ENCODE measurements at places on chromosomes 12 and 14.
A peak's percentile ranks its signal among the peaks of the same experiment; 100 is the strongest.

GRCh38 chr14:22379727-22380126 lies 209.3 kb downstream of the DAD1 start:
- no peak for DNase-seq

DNA sequence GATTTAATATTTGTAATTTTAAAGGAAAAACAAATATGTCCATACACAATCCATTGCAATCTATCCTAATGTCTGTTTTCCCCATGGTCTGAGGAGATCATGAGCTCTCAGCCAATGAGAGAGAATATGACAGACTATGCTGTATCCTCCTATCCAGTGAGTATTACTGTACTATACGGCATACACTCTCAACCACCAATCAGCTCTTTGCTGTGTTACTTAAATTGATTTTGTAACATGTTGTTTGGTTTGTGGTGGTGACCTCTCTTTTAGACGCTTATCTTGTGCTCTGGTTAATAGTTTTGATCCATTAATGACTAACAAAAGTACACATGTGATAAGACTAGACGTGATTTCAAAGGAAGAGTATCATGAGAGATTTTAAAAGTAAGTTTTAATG lies 231.5 kb upstream of the FOXN3 start:
- DNase-seq = no peak

GRCh38 chr12:110367181-110367864 lies 36.2 kb downstream of the ANAPC7 start:
- no peak for DNase-seq

DNA sequence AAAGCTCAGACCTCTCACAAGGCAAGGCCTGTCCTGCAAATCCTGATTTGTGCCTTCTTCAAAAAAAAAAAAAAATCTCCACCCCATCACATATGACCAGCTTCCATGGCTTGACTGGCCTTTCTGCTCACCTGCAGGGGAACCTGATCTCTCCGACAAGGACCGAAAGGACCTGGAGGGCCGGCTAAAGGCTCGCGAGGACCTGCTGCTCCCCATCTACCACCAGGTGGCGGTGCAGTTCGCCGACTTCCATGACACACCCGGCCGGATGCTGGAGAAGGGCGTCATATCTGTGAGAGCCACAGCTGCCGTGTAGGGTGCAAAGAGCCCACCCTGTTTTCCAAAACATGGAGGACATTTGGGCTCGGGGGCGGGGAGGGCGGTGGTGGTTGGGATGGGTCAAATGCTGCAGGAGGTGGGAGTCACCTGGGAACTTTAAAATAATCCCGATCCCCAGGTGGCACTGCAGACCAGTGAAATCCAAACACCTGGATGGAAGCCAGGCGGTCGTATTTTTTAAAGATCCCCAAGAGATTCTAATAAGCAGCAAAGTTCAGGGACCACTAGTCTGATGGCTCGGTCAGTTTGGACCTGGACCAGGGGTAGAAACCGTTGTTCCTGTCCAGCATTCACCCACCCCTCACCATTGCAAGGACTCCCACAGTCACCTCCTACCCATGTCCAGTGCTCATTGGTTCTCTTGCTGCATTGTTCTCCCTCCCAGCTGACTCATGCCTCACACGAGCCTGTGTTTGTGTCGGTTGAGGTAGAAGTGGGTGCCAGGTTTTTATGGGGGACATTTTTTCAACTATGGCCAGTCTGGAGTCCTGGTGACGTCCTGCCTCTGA lies 44.8 kb downstream of the FOXN4 start:
- DNase-seq = peak; percentile 20

DNA sequence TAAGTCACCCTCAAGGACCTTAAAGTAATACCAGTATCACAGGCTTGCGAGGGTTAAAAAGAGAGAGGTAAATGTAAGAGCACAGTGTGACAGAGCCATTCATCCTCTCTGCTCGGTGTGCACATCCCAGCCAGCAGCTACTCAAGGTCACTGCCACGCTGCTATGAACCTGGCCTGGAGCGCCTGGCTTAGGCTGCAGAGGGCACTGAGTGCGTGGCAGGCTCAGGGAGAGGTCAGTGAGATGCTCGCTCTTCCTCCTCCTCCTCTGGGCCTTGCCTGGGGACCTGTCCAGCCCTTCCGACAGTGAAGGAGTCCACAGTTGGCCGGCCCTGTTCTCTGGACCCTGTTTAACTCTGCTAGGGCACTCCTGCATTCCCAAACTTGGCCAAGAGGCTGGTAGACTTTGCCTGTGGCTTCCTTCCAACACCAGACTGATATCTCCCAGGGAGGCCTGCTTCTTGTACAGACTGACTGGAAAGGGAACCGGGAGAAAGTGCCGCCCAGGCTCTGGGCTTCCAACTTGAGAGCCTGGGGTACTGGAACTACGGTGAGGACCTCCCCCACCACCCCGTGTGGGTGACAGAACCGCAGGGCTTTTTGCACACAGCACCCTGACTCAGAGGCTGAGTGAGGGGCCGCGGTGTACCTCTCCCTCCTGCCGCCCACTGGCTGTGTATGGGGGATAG lies 62.6 kb upstream of the CORO1C start:
- no peak for DNase-seq

DNA sequence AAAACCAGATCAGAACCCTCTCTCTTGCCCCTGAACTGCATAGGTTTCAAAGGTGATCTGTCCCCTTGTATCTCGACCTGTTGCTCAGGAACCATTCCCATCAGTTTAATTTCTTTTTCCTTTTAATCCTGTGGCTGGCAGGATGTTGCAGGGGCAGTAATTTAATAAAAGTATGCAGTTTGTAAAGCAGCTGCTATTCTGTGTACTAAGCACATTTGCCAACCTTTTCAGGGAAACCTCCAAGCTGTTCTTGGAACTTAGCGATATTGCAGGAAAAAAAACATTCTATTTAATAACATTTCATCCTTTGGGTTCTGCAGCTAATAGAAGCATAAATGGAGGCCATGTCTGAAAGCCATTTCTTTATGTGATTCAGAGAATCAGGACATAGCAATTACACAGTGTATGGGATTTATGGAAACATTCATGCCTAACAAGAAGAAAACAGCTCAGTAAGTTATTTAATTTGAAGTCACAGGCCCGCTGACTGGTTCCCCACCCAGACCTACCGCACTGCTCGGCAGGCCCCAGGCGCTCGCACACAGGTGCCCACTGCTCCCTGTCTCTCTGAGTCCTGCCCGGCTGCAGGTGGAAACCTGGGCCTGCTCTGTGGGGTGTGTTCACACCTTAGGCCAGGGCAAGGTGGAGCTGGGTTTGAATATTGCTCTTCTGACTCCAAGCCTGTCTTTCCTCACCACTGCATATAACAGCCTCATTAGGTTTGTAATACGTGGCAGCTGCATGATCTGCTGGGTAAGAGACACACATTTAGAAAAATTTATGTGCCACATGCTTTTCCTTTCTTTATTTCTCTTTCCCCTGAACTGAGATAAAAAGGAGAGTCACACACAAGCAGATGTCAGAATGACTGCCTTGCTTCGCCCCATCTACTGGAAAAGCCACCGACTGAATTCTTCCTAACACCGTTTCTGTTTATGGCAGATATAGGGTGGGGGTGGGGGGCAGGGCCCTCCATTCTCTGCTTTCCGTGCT lies 119.7 kb downstream of the SLC25A47 start:
- no peak for DNase-seq

DNA sequence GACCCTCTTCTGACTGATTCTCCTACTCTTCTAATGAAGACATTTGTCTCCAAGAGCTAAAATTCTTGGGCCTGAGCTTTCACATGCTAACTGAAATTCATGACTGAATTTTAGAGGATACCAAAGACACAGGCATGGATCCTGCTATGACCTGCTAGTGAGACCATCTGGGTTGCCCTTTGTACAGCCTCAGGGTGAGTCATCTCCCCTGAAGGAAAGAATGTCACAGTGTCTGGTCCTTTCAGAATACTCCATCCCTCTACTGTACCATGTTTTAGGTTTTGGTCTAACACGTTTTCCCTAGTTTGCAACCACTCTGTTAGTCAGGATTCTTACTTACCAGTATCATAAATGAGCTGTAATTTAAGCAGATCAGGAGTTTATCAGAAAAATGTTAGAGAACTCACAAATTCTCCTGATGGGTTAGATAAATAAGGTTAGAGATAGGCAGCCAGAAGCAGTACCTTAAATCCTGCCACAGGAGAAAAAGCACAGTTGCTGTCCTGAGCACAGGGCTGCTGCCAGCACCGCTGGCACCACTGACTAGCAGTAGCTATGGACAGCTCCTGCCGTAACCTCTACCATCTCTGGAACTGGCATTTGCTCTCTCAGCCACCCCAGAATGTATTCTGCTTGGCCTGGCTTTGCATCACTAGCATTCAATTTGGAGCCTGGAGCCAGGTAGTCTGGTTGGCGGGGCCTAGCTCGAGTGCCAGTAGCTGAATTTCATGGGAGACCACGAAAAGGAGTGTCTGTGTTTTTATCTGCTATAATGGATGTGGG lies 127.6 kb downstream of the ANO6 start:
- no peak for DNase-seq

- DNase-seq = peak; percentile 38
Measured at GRCh38 chr12:102478405-102479098, 1.8 kb downstream of the IGF1 start.

GRCh38 chr14:59520224-59520623 lies 35.9 kb downstream of the JKAMP start:
- no peak for DNase-seq

GRCh38 chr14:66076176-66076575 lies 410.0 kb upstream of the CCDC196 start:
- DNase-seq = no peak

- no peak for DNase-seq
Measured at GRCh38 chr12:104243551-104243950, 28.0 kb downstream of the TXNRD1 start.

DNA sequence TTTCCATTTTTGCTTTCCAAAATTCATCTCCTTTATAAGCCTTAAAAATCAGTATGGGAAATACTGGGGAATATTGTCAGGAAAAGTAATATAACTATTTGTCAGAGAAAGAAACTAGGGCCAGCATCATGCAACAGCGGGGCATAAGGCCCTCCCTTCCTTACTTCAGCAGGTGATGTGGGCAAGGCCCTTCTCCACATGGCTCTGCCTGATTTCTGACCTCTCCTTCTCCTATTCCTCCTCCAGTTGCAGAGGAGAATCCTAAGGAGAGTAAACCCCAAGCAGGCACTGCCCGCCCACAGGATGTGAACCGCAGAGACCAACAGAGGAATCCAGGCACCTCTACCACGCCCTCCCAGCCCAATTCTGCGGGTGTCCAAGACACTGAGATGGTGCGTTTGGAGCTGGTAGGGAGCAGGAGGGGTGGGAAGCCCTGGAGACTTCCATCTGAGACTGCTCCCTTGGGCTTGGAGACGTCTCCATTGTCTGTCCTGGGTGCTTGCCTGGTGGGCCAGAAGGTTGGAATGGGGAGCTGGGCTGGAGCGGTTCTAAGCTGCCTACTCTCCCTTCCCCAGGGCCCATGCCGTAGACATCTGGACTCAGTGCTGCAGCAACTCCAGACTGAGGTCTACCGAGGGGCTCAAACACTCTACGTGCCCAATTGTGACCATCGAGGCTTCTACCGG lies 2.7 kb upstream of the SOAT2 start:
- no peak for DNase-seq

DNA sequence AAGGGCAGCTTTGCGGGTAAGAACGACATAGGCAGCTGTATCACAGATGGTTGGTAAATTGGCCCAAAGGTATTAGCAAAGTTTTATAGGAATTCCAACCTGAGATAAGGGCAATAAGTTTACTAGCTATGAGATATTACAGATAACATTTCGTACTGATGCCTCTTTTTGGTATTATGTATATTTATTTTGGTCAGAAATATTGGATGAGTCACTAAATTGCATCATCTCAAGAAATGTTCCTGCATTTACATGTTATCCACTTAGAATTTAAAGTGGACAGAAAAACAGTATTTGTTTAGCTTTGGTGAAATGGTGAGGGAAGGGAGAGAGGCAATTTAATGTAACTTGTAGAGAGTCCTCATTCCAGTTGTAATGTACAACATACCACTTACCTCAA lies 65.1 kb upstream of the PZP start:
- no peak for DNase-seq

- no peak for DNase-seq
Measured at GRCh38 chr14:85572845-85573244, 42.9 kb downstream of the FLRT2 start.

GRCh38 chr14:32764131-32764530 lies 174.5 kb upstream of the NPAS3 start:
- no peak for DNase-seq

DNA sequence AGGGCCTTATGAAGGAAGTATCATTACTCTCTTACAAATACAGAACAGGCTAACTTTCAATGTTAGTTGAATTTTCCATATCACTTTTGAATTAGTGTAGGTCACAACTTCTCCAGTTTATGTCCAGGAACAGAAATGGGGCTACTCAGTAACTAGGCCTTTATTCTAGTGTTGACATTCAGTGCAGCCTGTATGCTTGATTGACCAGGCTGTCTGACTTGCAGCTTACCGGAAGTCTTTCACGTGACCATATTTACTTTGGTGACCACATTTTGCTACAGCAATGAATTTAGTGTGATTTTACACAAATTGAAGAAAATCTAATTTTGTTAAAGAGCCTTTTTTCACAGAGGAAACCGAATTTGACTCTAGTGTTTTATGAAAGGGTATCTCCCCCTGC lies 12.4 kb downstream of the MTERF2 start:
- DNase-seq = no peak

DNA sequence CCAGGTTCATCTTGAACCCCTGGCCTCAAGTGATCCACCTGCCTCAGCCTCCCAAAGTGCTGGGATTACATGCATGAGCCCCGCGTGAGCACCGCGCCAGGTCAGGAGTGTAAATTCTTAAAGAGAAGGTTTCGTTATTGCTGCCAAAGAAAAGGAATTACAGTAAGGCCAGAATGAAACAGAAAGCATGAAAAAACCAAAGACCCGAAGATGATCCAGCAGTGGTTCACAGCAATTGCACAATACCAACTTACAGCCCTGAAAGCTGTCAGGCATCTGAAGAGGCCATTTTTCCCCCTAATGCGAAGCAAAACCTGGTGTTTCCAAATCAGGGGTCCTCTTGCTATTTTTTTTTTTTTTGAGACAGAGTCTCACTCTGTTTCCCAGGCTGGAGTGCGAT lies 10.3 kb downstream of the RBM23 start:
- DNase-seq = no peak

- peak; percentile 78 for DNase-seq
Measured at GRCh38 chr12:46266869-46267574, 1.8 kb downstream of the SLC38A1 start.

DNA sequence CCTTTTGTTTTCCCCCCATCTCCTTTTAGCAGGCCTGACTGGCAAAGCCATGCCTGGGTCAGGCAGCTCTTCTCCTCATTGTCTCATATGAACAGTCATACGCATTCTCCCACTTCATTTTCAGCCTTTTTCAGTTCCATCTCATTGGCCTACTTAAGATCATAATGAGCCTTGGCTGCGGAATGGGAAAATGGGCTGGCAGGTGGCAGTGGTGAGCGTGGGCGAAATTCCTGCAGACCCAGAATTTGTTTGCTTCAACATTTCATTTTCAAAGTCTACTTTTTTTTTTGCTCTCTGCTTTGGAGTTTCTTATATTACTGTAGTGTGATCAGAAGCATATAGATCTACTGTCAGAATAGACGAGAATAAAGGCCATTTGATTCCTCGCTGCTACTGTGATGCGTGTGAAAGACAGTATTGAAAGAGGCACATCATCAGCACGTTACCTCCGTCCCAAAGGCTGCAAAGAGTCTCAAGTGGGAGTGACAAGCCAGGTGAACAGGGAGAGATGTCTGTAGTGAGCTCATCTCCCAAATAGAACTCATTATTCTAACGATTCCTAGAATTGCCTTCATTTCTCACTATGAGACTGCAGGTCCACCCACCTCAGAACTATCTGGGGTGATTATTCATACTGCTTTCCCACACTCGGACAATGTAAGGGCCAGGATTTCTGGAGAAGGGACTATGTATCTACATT lies 73.7 kb downstream of the TBK1 start:
- DNase-seq = no peak

GRCh38 chr14:36955376-36955775 lies 217.0 kb downstream of the SLC25A21 start:
- no peak for DNase-seq

Data from CD4-positive, alpha-beta T cell treated with Interleukin-10 for 1 hour (primary cell).